ENCODE measurements at places on chromosomes 12 and 14.

GRCh38 chr14:55518391-55518790, 61.6 kb upstream of the KTN1 start:
- DNase-seq, result no peak

DNA sequence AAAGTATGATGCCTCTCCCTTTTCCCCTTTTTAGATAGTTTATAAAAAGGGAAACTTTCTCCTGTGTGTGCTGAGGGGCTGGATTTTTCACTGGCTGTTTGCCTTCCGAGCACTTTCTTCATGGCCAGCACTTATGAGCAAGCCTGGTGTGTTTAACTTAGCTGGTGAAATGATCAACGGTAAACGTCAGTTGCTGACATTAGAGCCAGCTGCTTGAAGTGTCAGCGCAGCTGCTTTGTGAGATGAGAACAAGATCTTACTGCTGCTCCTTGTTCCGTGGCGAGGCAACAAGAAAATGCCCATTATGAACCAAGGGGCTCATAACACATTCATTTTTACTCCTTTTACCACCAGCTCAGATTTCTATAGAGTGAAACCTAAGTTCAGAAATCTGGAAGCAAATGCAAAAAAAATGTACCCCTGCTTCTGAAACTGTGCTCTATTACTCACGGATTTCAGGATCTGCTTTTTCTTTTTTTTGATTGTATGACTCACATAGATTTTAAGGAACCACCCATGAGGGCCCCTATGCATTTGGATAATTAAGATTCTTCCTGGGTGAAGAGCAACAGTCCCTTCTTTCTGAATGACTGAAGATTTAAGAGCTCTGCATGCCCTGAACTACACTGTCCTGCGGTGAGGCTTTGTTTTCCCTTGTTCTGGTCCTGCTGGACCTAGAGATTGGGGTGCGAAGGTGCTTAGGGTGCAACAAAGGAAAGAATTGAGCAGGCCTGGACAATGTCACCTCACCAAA, 74.3 kb upstream of the CPM start:
- no peak for DNase-seq

- DNase-seq, result no peak
Observed at GRCh38 chr14:34997762-34998161, 15.0 kb downstream of the SRP54 start.

- DNase-seq, result peak; percentile 34
Observed at GRCh38 chr14:95522556-95522955, 6.1 kb upstream of the SYNE3 start.

- DNase-seq, result no peak
Observed at GRCh38 chr14:74834692-74835392, 41.1 kb downstream of the PROX2 start.

DNA sequence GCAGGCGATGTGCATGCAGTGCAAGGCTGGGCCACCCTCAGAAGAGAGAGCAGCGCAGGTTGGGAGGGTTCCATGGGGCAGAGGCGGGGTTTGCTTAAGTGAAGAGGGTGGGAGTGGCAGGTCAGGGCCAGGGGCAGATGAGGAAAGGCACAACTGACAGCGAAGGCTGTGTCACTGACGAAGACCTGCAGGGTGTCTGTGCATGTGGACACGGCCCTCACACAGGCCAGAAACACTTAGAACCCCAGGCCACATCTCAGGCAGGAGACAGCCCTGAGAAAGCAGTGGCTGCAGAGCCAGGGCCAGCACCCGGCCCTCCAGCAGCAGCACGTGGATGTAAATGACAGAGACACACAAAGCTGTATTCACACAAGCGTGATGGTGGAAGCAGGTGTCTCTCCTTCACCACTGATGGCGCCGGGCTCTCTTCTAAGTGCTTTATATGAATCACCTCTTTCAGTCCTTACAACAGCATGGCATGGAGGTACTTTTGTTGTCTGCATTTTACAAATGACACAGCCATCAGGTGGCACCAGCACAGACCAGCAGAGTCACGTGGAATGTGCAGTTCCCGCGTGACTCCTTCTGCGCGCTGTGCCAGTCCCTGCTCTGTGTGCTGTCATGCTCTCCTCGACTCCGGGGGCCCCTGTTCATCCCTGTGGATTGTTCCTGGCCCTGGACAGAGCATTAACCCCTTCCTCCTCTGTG, 54.6 kb downstream of the TSPAN11 start:
- no peak for DNase-seq

DNA sequence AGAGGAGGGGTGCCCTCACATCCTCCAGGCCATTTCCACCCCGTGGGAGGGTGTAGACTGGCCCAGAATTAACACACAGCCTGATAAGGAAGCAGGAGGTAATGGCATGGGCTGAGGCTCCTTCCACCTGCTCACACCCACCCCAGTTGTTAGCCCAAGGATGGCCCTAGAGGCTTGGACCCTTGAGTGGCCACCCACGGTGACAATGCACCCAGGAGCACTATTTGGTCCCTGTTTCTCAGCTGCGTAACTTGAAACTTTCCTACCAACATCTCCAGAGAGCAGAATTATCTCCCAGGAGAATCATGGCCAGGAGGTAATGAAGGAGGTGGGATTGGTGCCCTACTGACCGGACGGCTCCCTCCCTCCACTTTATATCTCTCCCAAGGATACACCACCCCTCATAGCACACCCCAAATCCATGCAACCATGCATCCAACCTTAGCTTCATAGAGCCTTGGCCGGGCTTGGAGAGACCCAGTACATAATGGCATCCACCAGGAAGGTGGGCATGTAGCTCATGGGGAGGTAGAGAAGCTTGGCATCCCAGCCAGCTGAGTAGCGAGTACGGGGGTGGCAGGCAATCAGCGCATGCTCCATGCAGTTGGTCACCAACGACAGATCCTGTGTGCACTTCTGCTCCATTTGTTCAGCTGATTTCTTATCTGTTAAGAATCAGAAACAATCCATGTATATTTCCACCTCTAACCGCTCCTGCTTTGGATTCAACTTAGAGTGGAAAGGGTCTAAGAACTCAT, 5.6 kb downstream of the RDH16 start:
- DNase-seq, result no peak

DNA sequence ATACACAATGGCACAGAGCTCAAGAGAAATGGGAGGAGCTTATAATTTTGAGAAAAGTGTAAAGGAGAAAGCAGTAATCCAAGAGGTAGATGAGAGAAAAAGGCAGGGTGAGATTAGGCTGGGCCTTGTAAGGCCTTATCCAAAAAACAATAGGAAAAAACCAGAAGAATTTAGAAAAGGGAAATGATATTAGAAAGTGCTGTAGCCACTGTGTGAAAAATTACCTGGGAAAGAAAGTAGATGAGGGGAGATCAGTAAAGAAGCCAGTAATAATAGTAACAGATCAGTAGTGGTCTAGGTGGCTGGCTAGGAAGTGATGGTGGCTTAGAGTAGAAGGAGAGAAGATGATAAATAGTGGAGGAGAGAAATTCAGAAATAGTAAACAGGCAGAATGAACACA, 66.3 kb upstream of the CFL2 start:
- DNase-seq, result no peak

GRCh38 chr12:113030875-113031525, 25.5 kb upstream of the DTX1 start:
- DNase-seq, result peak; percentile 46

DNA sequence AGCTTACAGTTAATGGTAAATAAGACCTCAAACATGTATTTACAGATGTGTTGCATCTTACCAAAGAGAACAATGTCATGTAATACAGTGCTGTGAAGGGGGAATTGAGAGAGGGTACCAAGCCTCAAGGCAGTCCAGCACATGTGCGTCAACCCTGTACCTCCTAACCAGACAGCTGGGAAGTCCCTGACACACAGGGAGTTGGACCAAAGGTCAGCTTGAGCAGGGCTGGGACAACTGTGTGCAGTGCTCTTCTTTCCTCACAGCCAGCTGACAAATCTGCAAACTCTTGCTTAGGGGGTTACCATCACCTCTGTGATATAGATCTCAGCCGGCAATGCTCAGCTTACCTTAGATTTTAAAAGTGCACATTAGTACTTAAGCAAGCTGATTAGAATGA, 56.8 kb upstream of the RIC8B start:
- no peak for DNase-seq

DNA sequence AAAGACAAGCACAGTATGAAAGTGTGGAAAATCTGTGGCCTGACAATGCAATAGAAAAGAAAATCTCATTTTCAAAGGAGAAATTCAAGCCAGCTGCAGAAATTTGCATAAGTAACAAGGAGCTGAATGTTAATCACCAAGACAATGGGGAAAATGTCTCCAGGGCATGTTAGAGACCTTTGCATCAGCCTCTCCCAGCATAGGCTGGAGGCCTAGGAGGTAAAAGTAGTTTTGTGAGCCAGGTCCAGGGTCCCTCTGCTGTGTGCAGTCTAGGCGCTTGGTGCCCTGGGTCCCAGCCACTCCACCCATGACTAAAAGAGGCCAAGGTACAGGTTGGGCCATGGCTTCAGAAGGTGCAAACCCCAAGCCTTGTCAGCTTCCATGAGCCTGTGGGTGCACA, 58.3 kb downstream of the TESPA1 start:
- no peak for DNase-seq

GRCh38 chr12:121061831-121062230, 22.8 kb upstream of the OASL start:
- DNase-seq, result no peak

GRCh38 chr14:100585448-100586152, 1.6 kb downstream of the BEGAIN start:
- DNase-seq, result no peak

DNA sequence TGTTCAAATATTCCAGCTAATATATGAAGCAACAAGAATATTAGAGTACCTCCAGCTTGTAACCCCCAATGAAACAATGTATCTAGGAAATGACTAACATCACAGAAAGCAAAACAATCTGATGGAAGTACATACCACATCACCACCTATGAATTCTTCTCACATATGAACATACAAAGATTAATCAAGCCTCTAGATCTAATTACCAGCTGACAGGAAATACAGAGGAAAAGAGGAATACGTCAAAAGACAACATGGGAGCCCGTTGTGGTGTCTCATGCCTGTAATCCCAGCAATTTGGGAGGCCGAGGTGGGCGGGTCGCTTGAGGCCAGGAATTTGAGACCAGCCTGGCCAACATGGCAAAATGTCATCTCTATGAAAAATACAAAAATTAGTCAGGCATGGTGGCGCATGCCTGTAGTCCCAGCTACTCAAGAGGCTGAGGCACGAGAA, 7.5 kb downstream of the NEDD8 start:
- no peak for DNase-seq

DNA sequence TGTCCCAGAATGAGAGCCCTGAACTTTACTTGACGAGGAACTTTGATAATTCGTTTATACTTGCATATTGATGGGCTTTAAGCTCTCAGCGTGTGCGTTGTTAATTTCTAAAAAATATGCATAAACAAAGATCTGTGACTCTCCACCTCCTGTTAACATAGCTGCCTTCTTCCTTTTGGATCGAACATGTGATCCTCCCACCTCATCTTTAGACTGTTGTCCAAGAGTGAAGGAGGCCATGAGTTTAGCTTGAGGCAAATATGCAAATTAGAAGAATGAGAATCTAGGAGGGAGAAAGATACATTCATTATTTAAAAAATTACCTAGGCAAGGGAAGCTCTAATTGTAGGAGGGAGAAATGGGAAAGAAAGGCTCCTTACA, 617 bp downstream of the TTC8 start:
- no peak for DNase-seq

DNA sequence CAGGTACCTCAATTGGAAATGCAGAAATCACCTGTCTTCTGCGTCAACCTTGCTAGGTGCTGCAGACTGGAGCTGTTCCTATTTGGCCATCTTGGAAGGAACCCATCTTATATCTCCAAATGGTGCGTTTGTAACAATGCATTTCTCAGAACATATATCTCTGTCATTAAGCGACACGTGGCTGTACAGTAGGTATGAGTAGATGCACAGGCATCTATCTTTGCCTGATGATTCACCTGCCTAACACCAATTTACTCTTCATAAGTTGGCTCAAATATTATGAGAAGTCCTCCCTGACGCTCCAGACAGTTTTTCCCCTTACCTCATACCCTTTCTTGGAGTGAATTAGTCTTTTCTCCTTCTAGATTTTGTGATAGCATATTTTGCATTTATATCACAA, 44.2 kb downstream of the GPR137C start:
- DNase-seq, result no peak

- DNase-seq, result no peak
Observed at GRCh38 chr14:101077481-101078074, 174.1 kb upstream of the RTL1 start.

DNA sequence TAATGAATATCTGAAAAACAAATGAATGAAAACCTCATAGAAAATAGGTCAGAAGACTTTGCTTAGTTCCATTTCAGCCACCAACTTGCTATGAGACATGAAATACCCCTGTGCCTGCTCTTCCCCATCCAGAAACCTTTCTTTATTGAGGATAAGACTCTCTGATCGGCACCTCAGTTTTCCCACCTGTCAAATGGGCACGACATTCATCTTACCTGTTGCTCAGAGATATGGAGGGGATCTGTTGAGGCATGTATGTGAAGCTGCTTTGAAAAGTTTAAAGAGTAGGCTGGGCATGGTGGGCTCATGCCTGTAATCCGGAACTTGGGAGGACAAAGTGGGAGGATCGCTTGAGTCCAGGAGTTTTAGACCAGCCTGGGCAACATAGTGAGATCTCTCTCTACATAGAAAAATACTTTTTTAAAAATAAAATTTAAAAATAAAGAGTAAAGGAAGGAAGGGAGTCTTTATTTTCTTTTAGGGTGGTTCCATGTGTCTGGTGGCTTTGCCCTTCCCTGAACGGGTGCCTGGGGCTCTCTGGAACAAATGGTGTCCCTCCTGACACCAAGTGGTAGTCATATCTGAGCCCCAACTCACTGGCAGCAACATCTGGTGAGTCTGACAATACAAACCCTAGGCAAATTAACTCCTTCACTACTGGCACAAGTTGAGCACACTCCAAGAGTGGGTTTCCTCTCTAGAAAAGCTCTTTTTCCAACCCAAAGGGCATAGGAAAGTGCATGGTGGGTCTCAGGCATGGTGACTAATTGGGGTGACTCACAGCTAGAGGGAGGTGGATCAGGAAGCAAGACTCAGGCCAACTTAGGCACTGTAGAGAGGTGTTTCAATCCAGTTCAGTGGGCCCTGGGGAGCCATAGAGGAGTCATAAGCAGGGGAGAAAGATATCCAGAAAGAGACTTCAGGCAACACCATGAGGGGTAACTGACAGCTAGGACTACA, 42.1 kb downstream of the MAP1LC3B2 start:
- no peak for DNase-seq
